Activated CD8-positive, alpha-beta memory T cell treated with anti-CD3 and anti-CD28 coated beads for 1 hour (primary cell): ENCODE measurements at places on chromosomes 7 and 10.

DNA sequence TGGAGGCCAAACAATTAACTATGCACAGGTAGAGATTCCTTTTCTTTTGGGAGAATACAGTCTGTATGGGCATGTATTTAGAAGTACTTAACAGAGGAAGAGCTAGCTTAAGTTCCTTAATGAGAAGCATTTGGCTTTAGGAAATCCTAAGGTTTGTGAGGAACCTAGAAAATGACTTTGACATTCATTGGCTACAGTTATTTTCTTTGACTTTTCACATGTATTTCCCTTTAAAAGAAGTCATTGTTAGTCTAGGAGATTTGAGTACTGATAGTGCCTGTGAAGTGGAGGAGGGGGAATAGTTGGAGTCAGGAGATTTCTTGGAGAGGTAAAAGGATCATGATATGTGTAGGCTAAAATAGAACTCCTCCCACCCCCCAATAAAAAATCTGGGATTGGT lies 3.6 kb downstream of the HELLS start:
- DNase-seq, result no peak

- no peak for DNase-seq
Measured at GRCh38 chr7:47873762-47874161, 74.5 kb downstream of the PKD1L1 start.

DNA sequence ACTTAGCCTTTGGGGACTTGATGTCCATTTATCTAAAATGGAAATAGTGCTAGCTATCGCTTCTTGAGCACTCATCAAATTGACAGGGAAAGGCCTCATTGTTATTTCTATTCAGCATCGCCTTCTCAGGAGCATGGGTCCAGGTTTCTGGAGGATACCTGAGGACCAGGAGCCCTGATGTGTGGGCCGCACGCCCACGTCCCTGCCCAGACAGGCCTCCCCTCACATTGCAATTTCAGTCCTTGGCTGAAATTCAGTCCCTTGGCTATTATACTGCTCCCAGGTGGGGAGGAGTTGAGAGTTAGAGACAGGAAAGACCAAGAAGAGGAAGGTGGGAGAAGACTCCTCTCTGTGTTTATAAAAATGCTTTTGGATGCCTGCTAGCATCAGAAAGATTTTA lies 38.9 kb downstream of the GPRIN2 start:
- DNase-seq, result no peak

- no peak for DNase-seq
Measured at GRCh38 chr7:10998996-10999757, 25.5 kb downstream of the PHF14 start.

DNA sequence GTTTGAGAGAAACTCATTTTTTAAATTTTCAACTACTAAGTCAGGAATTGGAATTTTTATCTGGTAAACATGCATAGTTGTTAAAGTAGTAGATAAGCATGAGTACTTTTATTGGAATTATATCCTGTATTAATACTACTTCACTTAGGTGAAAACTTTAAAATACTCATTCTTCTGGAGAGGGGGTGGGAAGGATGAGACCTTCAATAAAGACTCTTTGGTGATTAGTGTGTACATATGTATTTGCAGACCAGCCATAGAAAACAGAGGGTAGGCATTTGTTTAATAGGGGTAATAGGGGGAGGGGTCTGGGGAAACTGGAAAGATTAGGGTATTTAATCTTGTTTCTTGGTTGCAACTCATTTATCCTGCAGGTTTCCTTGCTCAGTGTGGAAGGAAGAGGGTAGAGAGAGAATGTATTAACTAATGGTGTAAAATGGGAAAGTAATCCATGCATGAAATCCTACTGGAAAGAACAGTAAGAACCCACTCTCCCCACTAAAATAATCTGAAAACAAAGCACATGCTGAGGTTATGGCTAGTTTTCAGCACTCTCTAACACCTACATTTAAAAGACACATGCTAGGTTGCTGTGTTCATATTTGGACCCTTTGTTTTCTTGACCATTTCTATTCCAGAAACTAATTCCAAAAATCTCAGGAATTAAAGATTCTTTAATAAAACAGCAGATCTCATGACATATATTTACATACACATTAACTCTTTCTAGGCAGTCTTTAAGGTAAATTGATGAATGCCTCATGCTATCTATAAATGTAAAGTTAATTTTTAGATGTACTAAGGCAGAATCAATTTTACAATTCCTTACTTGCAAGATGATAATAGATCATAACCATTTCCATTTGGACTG lies 6.2 kb upstream of the IGF2BP3 start:
- DNase-seq, result no peak

DNA sequence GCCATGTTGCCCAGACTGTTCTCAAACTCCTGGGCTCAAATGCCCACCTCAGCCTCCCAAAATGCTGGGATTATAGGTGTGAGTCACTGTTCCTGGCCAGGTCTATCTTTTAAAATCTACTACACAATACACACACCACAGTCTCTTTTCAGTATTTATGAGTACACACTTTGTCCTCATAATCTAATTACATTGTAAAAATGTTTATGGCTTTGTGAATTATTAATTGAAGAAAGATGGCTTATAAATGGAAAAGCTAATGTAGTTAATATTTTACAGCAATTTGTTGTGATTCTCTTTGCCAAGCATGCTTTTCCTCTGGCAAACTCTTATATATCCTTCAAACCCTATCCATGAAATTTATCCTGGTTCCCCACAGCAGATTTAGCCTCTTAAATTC lies 22.0 kb downstream of the LAMB4 start:
- no peak for DNase-seq

- DNase-seq, result no peak
Measured at GRCh38 chr10:71349406-71349805, 30.3 kb downstream of the SLC29A3 start.

DNA sequence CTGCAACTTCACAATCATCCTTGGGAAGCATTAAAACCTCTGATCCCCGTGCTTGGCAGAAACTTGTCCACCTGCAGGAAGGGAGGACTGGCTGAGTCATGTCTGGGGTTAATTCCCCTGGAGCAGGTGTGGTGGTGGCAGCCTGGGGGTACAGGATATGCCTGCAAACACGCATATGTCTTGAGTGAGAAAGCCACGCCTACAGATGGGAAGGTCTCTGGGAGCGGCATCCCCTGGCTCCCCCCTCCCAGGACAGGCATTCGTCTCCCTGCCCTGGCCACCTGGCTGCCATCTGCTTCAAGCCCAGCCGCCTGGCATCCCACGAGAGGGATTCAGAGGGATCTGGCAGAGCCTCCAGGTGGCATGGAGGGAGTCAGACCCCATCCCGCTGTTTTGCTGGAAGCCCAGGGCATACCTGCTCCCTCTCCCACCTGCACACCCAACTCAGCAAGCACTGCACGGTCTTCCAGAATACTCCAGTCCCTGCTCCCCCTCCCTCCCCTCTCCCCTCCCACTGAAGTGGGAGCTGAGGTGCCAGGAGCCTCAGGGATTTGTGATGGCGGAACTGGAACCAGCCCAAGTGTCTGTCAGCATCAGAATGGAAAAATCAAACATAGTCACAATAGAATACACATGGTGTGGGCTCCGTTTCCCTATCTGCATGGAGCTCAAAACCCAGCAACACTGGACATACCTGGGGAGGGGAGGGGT lies 61.0 kb downstream of the CAMK2B start:
- no peak for DNase-seq

DNA sequence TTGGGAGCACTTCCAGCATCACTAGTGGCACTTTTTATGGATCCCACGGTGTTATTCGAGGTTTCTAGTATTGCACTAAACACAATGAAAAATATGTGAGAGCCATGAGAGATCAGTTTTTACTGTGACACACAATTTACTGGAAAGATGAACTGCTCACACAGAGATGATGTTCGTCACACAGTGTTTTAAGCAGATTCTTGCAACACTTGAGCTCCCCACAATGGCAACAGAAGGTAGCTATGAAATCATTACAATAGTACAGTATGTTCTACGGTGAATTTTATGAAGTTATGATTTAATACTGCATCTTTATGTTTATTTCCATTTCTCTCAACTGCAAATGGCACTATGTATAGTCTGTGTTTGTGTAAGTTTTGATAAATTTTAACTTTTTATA lies 27.4 kb upstream of the ENTPD1 start:
- no peak for DNase-seq

DNA sequence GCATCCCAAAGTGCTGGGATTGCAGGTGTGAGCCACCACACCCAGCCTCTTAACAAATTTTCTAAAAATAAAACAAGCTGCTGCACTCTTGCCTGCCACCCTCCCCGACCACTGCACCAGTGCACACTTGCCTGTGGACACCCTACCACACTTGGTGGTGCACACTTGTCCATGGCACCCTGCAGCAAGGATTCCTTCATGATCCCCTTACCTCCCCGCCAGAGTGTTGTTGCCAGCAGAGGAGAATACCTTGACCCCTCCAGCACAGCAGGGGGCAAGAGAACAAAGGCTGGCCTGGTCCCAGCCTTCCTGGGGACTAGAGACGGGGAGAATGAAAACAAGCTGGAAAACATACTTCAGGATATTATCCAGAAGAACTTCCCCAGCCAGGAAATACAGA lies 65.9 kb upstream of the KCND2 start:
- no peak for DNase-seq

DNA sequence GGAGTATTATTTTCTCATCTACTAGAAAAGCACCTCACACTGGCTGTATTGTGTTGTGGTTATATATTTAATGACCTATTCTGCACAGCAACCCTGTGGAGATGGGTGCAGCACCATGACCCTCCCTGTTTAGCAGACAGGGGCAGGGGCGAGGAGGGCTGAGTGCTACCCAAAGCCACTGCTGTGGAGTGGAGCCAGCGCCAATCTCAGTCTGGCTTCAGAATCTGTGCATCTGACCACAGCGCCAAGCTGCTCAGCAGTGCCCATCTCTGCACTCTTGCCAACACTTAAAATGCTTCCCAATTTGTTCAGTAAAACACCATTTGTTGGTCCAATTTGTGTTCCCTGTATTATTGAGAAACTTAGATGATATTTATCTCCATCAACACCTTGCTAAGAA lies 239.1 kb downstream of the ZMYND11 start:
- no peak for DNase-seq

DNA sequence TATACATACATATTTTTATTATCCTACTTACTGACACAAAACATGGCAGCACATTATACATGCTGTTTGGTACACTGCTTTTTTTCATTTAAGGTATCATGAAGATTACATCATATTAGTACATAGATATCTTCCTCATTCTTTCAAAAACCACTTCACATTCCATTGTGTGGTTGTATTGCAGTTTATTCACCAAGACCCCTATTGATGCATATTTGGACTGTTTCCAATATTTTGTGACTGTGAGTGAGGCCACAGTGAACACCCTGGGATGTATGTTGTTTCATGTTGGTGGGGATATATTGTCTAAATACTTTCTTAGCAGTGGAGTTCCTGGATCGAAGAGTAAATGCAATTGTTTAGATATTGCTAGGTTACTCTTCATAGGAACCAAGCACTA lies 39.0 kb downstream of the TFAM start:
- no peak for DNase-seq

DNA sequence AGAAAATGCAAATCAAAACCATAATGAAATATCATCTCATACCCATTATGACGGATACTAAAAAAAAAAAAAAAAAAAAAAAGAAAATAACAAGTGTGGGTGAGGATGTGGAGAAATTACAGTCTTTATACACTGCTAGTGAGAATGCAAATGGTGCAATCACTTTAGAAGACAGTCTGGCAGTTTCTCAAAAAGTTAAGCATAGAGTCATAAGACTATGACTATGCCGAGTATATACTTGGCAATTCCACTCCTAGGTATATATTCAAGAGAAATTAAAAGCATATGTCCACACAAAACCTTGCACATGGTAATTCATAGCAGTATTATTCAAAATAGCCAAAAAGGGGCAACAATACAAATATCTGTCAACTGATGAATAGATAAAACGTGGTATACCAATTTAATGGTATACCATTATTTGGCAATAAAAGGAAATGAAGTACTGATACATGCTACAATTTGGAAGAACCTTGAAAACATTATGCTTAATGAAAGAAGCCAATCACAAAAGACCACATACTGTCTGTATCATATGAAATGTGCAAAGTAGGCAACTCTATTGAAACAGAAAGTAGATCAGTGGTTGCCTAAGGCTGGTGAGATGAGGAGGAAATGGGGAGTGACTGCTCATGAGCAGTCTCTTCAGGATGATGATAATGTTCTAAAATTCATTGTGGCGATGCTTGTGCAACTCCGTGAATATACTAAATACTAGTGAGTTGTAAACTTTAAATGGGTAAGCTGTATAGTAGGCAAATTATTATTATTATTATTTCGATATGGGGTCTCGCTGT lies 90.1 kb upstream of the NANOS1 start:
- DNase-seq, result no peak

DNA sequence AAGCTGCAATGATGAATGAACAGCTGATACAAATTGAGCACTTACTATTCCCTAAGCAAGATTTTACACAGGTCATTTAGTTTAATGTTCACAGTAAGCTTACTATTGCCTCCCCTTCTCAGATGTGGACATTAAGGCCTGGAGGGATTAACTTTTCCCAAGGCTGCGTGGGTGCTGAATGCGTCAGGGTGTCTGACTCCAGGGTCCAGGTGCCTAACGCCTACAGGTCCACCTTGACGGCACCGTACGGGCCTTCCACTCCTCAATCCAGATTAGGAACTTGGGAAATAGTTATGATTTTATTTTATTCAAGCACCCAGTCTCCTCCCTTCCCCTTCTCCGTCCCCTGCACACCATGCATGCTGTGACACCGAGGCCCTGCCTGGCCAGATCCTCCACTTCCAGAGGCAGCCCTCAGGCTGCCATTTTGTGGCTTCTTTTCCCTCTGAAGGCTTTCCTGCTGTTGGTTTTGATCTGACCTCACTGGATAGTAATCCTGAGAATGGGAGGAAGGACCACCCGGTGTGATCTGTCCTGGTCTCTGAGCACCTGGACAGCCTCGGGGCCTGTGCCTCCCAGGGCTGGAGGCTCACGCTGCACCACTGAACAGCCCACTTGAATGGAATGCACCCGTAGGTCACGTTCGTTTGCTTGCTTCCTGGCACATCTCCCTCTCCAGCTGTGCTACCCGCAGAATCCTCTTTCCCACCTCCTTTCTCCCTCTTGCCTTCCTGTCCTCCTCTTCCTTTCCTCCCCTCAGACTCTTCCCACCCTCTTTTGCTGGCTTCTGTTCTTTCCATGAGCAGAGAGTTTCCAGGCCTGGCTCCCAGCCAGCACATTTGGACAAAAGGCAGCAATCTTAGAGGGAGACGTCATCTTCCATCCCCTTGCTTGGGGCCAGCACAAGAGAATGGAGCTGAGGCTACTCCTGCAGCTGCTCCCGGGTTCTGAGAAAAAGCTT lies 14.4 kb downstream of the DENND2A start:
- no peak for DNase-seq

GRCh38 chr7:39211581-39211980 lies 233.9 kb downstream of the POU6F2 start:
- no peak for DNase-seq

- no peak for DNase-seq
Measured at GRCh38 chr10:6871128-6871527, 291.1 kb upstream of the PRKCQ start.
